ENCODE measurements at places on chromosomes 12 and 14. TPM values are rescaled to one million over a fixed set of nuclear protein-coding genes. Genes with fewer than 3 reads are reported as not detected.

DNA sequence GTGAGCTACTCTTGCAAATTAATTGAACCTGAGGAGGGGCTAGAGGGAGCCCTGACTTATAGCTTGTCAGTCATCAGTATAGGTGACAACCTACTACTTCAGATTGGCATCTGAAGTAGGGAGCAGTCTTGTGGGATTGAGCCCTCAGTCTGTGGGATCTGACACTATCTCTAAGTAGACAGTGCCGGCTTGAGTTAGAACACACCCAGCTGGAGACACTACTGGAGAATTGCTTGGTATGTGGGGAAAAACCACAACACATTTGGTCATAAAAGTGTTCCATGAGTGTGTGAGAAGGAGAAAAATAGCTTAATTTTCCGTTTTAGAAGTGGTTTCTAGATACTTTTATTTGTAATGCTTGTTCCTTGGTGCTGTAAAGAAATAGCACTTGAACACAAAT, 30.5 kb upstream of the DDHD1 start:
- no peak for DNase-seq

- no peak for DNase-seq
Observed at GRCh38 chr12:64538121-64538520, 72.2 kb upstream of the RASSF3 start.

DNA sequence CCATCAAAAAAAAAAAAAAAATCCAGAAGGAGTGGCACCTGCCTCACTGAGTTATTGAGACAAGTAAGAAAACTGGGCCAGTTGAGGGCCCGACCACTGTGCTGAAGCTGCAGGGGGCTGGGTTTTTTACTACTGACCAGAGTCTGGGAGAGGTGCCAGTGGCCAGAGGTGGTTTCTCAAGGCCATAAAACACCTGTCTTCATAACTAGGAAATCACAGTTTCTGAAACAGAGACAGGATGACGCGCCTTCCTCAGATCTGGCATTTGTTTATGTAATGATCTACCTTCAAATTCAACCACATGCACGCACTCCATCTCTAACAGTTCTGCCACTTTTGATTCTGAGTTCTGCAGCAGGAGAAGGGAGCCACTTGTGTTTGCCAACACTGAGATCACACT, 12.7 kb downstream of the TSPAN11 start:
- DNase-seq = no peak

GRCh38 chr12:50082644-50083043, 2.5 kb upstream of the SMARCD1 start:
- DNase-seq = no peak

GRCh38 chr14:91649930-91650329, 82.0 kb downstream of the CATSPERB start:
- DNase-seq = no peak

- DNase-seq = no peak
Observed at GRCh38 chr12:57552306-57552651, 2.4 kb downstream of the KIF5A start.

DNA sequence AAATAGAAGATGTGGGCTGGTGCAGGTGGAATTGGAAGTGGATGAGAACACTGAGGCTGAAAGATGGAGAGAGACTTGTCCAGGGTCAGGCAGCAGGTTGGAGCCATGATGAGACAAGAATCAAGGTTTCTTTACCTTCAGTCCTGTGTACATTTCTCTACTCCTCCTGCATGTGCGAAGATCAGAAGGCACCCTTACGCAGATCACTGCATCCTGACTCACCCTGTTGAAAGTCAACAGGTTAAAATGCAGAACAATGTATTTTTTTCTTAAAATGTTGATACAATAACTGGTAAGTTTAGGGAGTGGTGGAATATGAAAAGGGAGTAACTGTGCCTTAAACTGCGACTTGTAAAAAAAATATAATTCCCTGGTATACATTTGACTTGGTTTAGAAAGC, 47.8 kb downstream of the TESPA1 start:
- no peak for DNase-seq

REC8 gene
- 2.6 TPM for total RNA-seq

TSPAN9 gene
- 43.7 TPM for total RNA-seq

DACT1 gene
- 1.0 TPM for total RNA-seq

PRB2 gene
- total RNA-seq = not detected

Measured in left lobe of liver (tissue), 2 donors.